ENCODE measurements at places on chromosomes 12 and 14. TPM values are rescaled to one million over a fixed set of nuclear protein-coding genes. Genes with fewer than 3 reads are reported as not detected.

MYO1H gene
- not detected for polyA plus RNA-seq

HOMEZ gene
- polyA plus RNA-seq: 3.5 TPM

TMEM229B gene
- polyA plus RNA-seq: 1.3 TPM

ASPG gene
- 2.0 TPM for polyA plus RNA-seq

LRRIQ1 gene
- 0.04 TPM for polyA plus RNA-seq

FBXO21 gene
- polyA plus RNA-seq: 10.7 TPM

All from adipose tissue (tissue), 3 donors.